ENCODE measurements at places on chromosomes 4 and X.

DNA sequence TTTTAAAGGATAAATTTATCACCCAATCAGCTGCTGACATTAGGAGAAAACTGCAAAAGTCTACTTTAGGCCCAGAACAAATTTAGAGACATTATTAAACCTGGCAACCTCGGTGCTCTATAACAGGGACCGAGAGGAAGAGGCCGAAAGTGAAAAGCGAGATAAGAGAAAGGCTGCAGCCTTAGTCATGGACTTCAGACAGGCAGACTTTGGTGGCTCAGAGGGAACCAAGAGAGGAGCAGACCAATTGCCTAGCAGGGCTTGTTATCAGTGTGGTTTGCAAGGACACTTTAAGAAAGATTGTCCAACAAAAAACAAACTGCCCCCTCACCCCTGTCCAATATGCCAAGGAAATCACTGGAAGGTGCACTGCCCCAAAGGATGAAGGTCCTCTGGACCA lies 12.8 kb upstream of the UGT2B10 start:
- no peak for DNase-seq

GRCh38 chr4:522438-522837 lies 23.4 kb downstream of the PIGG start:
- DNase-seq = no peak

DNA sequence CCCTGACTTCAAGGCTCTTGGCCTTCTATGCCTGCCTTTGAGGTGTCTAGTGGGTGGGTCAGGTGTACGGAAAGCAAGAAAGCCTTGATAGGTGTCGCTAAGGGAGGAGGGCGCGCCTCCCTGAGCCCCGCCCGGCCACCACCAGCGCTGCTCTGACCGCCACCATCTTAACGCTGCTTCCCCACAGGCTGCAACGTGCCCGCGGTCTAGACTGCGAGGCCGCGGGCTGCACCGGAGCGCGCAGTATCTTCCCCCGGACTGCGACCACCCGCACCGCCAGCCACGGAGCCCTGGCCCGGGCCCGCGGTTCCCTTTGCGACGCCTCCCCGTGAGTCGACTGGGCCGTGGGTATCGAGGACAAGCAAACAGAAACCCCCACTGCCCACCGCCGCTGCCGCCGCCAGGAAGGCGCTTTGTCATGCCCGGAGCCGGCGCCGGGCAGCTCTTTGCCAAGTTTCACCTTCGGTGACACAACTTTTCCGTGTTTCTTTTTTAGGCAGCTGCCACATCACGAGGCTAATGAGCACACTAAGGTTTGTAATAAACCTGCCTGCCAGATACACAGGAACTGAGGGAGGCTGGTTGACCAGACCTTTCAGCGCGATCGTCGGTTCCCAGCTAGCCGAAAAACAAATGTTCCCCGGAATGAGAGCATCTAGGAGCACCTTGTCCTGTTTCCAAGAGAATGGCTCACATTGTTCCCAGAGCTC lies 335.8 kb upstream of the F9 start:
- no peak for DNase-seq

GRCh38 chrX:138057883-138058282 lies 492.0 kb downstream of the ZIC3 start:
- DNase-seq = no peak

GRCh38 chrX:37883196-37883595 lies 35.8 kb upstream of the DYNLT3 start:
- no peak for DNase-seq

DNA sequence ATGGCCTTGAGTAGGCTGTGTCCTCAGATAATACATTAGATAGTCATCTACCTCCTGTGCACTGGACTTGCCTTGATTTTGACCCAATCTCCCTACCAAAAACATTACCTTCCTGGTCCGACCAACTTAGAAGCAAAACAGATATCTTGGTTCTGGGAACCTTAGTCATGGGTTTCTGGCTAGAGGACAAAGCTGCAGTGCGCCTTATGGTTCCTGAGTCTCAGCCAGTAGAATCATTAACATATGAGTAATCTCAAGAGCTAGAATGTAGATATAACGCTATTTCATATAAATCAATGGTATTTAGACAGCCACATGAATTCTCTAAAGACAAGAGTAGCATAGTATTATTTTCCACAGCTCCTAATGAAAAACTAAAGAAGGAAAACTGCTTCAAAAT lies 83.1 kb downstream of the GRIA3 start:
- DNase-seq = no peak

GRCh38 chrX:38649674-38650647 lies 88.6 kb downstream of the TSPAN7 start:
- DNase-seq = no peak

DNA sequence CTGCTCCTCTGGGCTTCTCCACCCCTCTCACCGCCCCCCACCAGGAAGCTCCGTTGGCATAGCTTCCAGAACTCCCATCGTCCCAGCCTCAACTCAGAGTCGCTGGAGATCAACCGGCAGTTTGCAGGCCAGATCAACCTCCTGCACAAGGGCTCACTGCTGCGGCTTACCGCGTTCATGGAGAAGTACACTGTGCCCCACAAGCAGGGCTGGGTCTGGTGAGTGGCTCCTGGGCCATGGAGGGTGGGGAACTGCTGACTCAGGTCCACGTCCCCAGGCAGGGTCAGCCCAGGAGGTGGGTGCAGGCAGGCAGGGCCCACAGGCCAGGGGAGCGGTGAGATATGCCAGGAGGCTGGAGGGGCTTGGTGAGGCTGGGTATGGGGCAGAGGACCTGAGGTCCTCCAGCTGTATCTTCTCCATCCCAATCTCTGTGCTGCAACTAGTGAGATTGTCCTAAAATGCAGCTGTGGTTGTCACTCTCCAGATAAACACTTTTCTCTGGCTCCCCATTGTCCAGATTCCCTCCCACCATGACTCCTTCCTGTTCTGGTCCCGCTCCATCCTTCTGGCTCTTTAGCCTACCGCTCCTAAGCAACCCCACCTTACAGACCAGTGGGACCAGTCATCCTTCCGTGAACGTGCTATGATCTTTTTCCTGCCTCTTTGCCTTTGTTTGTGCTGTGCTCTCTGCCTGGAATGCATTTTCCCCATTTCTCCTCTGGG lies 71.9 kb downstream of the STARD8 start:
- no peak for DNase-seq

DNA sequence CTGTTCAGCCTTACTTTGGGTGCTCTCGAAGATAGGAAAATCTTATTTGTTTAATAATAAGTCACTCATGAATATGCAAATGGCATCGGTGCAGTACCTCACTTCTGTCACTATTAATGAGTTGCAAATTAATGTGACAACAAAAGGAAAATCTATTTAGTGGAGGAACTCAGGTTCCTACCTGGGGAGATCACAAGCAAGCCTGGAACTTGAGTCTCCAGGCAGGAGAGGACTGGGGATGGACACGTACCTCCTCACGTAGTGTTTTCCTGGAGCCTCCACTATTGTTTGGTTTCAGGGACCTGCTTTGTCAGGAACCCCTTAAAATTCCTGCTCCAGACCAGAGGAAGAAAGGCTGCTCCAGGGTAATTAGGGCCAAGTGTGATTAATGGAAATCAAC lies 82.1 kb downstream of the BCOR start:
- DNase-seq = no peak

GRCh38 chr4:82005158-82005557 lies 368.6 kb downstream of the HNRNPD start:
- no peak for DNase-seq

GRCh38 chrX:140912606-140913005 lies 89.8 kb upstream of the SPANXB1 start:
- no peak for DNase-seq

GRCh38 chrX:119870626-119871131 lies 854 bp downstream of the RNF113A start:
- DNase-seq = no peak

DNA sequence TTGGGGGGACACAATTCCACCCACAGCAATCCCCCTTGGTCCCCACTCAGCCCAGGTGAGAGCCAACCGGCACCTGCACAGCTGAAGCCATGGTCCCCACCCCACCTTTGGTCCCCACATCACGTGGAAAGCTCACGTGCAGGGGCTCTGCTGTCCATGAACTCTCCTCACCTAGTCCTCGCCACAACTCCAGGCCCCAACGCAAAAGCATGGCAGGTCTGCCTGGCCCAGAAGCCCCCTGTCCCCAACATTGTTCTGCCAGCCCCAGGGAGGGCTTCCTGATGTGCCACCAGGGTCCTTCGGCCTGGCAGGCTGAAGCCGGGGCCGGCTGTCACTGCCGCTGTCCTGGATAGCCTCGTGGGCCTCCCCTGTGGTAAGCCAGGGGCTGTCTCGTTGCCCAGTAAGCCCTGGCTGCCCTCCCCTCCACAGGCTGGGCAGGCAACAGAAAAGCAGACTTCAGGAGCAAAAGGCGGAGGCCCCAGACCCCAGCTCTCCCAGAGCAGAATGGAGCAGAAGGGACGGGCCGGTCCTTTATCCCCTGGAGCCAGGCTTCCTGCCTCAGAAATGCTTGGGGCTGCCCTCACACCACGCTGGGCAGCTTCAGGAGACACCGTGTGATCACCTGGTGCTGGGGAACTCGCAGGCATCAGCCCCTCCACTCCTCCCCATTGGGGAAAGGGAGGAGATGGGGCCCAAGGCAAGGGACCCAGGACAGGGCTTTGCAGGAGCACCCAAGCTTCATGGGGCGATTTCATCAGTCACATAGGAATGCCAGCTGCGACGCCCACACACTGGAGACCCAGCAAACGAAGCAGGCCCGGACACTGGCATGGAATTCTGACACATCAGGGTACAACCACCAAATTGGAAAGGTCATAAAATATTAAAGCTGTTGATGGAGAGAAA lies 103.7 kb downstream of the ADRA2C start:
- DNase-seq = no peak

DNA sequence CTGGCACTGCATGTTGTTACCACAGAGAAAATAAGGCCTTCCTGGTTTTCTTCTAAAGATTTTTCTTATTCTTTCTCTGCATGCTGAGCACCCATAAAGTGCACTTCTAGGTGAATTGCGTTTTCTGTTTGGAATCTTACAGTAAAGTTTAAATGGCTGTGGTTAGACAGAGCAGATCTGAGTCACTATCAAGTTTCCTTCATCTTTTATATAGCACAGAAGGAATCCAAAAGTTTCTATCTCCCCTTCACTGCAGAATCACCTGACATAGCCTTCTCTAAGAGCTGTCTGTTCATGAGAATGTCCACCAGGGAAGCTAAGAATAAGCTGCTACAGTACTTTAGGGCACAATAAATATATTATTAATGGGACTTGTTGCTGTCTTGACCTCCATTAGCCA lies 455.5 kb upstream of the FAM241A start:
- DNase-seq = no peak

DNA sequence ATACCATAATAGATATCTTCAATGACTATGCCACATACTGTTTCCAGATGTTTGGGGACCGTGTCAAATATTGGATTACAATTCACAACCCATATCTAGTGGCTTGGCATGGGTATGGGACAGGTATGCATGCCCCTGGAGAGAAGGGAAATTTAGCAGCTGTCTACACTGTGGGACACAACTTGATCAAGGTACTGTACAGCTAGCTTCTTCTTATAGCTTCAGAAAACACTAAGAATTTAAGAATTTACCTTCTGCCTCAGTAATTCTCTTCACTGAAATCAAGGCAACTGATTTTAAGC lies 805 bp downstream of the KLB start:
- no peak for DNase-seq

- no peak for DNase-seq
Measured at GRCh38 chrX:154366666-154367055, 7.8 kb downstream of the FLNA start.
